Activated naive CD4-positive, alpha-beta T cell (primary cell): ENCODE measurements at places on chromosomes 7 and 10.

GRCh38 chr7:49623943-49624342 is 149.5 kb upstream of the VWC2 start:
- no peak for DNase-seq

GRCh38 chr7:31065021-31065593 is 13.0 kb downstream of the ADCYAP1R1 start:
- DNase-seq, result no peak

GRCh38 chr10:43377424-43377883 is 6.0 kb downstream of the FXYD4 start:
- no peak for DNase-seq

GRCh38 chr10:17851611-17852010 is 42.5 kb downstream of the MRC1 start:
- no peak for DNase-seq

DNA sequence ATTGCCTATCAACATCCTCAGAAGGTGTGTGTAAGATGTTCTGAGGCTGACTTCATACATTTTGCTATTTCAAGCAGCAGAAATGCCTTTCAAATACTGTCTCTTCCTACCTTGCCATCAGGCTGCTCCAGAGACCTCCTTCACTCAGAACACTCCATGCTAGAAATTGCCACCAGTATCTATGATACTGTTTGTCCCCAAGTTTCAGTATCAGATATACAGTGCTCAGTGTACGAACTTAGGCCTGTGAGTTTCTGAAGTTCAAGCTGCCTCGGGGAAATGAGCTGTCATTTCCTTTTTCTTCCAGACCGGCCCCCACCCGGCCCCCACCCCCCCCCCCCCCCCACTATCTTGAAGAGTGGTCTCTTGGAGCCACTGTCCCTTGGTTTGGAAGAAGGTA is 373.4 kb upstream of the CHRM2 start:
- no peak for DNase-seq

DNA sequence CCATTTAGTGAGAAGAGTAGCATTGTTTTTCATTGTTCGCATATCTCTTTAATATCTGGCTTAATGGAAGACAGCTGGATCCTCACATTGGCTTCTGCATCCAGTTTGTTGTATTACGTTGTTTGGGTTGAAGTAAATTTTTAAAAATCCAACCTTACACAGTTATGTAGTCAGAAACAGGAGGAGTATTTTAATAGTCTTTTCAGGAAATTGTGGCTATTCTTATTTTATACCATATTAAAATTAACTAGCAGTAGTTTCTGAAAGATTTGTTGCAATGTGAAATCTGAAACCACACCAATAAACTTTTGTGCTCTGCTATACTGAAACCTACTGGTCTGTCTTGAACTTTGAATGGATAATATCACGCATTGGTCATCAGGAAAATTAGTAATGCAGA is 27.9 kb downstream of the MYPN start:
- no peak for DNase-seq

GRCh38 chr10:1657479-1657878 is 79.8 kb downstream of the ADARB2 start:
- no peak for DNase-seq

DNA sequence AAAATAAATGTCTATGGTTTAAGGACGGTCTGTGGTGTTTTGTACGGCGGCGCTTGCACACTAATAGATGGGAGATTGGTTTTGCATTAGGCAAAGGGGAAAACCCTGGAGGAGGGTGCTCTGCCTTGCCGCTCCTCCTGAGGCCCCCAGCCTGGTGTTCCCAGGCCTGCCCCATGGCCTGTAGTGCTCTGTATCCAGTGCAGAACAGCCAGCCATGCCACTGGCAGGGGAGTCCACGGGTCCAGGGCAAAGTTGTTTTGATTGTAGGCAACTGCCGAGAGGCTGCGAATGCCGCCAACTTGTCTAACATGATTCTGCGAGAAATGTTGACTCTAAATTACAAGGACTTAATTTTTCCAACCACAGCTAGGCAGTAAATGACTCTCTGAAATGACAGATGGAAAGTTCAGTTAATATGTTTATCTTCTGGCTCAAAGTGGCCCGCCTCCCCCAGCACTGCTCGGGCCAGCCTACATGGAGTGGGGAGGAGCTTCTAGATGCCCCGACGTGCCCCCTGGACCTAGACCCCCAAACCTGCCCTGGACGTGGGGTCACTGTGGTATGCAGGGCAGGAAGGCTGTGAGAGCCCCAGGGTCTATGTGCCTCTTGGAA is 104.6 kb upstream of the GDF10 start:
- no peak for DNase-seq

DNA sequence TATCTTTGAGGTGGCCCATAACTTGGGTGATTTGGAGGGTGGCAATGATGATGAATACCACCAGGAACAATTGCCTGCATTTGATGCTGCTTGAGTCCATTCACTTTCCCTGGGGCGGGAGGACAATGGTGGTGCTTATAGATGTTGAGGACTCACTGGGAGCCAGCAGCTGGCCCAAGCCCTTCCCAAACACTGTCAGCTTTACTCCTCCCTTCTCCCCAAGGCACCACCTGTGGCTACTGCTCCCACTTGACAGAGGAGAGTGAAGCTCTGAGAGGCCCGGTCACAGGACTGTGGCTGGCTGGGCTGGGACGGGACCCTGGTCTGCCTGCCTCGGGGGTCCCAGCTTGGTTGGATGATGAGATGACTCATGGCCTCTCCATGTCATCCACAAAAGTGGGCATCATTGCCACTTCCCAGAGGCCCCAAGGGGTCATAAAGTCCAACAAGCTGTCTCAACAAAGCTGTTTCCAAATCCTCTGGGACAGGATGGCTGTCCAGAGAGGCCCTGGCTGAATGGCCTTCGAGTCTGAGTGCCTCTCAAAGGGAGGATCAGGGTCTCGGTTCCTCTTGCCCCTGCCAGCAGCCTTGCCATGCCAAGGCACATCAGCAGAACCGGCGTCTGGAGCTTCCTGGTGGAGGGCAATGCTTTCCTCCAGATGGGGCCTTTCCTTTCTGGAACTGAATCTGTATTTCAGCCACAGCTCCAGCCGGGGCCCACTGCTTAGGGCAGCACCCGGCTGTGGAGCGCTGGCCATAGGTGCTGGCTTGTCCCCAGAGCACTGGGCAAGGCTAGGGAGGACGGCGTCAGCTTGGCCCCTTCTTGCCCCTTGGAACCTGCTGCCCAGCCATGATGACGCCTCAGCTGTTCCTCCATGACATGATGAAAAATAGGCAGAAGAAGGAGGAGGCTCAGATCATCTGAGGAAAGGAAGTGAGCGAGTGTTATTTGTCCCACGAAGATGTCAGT is 47.0 kb upstream of the PLEKHA1 start:
- DNase-seq, result no peak

- no peak for DNase-seq
Observed at GRCh38 chr10:103986360-103986759, 19.4 kb downstream of the SLK start.

GRCh38 chr10:68561865-68562649 is 1.9 kb downstream of the TET1 start:
- no peak for DNase-seq
